ENCODE measurements at places on chromosomes 12 and 14.

DNA sequence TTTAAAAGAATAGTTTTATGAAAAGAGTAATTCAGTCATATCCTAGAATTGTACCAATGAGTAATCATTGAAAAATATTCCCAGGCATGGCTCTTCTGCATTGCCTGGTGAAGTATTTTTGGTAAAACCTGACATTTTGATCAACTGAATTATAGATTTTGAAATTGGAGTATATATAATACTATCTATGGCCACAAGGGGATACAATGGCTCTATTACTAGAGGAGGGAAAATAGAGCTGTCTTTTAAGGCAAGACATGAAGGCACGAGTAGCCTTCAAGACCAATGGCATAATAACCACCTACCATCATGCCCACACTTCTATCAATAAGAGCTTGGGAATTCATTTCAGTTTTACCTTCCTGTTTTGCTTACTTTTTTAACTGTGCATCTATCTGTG, 1241.4 kb upstream of the TMEM132C start:
- DNase-seq: no peak

GRCh38 chr14:98555440-98555839, 716.6 kb downstream of the BCL11B start:
- no peak for DNase-seq

DNA sequence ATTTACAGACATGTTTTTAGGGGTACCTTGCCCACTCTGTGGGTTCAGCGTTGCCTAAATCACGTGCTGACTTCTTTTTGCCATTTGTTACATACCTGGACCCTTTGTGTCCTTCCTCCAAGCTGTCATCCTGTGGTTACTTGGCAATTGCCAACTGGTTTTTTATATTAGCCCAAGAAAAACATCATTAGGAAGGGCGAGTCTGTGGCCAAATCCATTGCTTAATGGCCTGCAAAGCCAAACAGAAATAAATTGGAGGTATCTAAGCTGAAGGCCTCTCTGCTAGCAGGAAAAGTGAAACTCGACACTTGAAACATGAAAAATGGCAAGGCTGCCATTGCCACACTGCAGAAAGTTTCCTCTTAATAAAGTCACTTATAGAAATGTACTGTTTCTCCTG, 190.4 kb downstream of the NUAK1 start:
- no peak for DNase-seq

DNA sequence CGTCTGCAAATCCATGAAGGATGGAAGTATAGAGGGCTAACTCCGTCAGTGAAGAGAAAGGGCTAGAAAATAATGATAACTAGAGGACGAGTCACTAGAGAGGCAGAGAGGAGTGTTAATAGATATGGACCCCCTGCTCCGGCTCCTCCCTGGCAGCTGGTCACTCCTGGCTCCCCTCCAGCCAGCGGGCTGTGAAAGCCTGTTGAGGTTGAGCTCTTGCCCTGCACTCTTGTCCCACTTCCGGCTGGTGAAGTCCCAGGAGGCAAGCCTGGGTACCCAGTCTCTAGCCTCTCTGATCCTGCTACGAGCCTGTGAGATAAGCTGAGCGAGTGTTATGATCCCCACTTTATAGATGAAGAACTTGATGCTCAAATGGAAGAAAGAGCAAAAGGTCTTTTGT, 90.3 kb downstream of the RFX4 start:
- DNase-seq: no peak

DNA sequence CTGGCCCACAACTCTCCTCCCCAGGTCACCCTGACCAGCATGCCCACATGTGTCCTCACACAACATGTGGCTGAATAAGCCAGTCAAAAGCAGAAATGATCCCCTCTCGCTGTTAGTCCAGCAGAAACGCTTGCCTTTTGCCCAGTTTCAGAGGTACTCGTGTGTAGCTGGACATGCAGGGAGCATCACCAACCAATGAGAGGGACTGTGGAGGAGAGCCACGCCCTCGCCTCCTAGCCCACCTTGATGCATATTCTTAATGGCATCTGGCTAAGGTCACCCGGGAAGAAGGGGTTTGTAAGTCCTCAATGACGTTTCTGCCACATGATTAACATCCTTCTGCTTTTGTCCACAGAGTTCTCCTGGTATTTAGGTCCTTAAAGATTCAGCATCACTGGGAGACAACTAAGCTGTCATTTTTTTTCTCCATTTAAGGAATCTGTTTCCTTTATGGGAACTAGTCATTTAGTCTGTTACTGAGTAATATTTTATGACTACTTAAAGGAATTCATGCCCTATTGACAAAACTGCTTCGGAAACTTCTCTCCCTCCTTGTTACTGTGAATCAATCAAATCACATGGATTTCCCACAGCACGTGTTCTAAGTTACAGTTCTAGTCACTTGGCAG, 134.0 kb downstream of the GCH1 start:
- DNase-seq: no peak

DNA sequence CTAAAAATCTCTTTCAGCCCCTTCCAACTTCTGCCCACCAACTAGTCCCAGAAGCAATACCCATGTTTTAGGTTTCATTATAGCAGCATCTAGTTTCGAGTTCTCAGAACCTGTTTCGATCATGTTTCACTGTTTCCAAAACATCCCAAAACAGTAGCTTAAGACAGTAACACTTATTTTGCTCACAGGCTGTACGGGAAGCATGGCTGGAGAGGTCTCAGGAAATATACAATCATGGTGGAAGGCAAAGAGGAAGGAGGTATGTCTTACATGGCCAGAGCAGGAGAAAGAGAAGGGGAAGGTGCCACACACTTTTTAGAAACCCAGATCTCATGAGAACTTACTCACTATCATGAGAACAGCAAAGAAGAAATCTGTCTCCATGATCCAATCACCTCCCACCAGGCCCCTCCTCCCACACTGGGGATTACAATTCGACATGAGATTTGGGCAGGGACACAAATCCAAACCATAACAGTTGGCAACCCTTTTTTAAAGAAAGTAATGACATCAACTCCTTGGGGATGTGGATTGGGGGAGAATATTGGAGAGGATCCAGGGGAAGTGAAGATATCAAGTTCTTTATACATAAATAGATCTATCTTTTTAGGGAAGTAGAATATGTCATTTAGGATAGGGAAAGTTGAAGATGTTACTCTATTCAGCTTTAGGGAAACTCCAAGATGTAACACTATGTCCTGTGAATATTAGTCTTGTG, 269.9 kb upstream of the PLEKHG7 start:
- no peak for DNase-seq

DNA sequence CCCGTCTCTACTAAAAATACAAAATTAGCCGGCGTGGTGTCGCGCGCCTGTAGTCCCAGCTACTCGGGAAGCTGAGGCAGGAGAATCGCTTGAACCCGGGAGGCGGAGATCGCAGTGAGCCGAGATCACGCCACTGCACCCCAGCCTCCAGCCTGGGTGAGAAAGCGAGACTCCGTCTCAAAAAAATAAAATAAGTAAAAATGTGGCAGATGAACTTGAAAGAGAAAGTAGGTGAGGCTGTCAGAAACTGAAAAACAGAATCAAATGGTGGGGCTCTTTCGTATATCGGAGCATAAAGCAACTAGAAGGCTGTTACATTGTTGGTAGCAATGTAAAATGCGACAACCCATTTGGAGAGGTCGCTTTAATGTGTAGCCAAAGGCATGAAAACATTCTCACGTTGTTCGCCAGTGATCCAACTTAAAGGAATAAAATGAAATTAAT, 767 bp upstream of the CCNT1 start:
- DNase-seq: no peak

- DNase-seq: no peak
These were observed 115.8 kb downstream of the DICER1 start for GRCh38 chr14:95041477-95042020.

DNA sequence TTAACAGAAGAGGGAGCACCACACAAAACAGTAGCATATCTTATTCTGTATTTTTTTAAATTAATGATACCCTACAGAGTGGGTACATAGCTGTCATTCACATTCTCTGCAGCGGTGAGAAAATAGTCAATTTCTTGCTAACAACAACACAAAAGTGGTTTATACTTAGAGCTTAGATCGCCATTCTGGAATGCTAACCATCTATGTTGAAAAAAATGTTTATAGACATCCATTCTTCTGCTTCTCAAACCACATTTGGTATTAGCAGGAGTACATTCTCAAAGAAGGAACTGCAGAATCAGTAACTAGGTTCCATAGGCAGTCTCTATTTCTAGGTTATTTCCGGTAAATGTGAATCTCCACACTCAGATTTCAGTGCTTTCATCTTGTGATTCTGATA, 185.9 kb downstream of the PPFIA2 start:
- no peak for DNase-seq

DNA sequence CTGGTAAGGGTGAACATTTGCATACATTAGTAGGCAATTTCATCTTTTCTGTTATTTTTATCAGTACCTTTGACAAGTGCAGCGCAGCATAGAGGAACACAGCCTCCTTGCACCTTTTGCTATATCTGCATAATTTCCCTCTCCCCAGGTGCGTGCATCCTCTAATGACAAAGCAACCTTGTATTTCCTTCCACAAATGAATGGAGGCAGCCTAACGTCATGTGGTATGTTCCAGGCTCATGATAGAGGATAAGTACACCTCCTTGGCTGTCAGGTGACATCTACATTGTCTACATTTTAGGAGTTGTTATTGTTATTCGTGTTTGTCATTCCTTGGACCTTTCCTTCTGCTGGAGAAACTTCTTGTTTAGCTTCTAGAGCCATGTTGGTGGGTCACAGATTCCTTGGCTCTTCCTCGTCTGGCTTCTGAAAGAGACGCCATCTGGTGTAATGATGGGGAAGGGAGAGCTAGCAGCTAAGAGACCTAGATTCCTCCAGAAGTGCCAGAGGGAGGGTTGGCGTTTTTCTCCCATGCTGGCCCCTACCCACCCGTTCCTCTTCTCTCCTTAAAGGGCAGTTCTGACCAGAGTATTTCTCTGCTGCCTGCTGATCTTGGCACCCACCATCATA, 37.0 kb downstream of the EVL start:
- DNase-seq: no peak

DNA sequence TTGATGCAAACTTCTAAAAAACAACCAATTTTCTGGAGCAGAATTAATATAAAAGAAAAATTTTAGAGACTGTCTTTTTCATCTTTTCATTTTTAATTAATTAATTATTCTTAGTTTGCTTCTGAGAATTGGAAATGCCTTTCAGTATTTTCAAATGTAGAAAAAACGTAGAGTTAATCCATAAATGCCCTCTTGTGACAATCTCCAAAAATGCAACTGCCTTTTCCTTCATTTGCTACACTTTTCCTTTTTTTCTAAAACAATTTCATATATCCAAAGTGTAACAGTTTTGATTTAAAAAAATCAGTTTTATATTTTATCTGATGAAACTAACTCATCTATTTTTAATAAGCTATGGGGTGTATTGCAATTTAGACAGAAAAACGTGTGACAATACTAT, 409.3 kb downstream of the PRKD1 start:
- DNase-seq: peak; percentile 35

DNA sequence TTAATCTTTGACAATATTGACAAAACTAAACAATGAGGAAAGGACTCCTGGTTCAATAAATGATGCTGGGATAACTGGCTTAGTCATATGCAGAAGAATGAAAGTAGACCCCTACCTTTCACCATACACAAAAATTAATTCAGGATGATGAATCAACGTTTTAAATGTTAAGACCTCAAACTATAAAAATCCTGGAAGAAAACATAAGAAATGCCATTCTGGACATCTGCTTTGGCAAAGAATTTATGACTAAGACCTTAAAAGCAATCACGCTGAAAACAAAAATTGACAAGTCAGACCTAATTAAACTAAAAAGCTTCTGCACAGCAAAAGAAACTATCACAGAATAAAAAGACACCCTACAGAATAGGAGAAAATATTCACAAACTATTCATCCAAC, 97.4 kb downstream of the LMNTD1 start:
- DNase-seq: no peak

DNA sequence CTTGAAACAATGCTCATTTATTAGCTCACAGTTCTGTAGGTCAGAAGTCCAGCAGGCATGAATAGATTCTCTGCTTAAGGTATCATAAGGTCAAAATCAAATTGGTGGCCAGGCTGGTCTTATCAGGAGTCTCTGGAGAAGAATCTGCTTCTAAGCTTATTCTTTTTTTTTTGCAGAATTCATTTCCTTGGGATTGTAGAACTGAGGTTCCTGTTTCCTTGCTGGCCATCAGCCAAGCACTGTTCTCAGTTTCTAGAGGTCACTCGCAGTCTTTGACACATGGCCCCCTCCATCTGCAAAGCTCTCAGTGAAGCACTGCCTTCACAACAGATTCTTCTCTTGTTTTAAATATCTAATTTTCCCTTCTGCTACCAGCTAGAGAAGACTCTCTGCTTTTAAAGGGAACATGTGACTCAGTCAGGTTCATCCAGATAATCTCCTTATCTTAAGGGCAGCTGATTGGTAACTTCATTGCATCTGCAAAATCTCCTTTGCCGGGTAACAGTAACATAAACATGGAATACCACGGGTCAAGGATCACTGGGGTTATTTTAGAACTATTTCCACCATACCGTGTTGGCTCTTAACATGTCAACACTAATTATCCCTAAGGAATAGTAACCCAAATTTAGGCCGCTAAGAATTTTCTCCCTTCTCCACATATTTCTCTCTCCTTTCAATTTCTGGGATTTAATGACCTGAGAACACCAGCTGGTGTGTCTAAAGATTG, 25.3 kb downstream of the RHOJ start:
- no peak for DNase-seq

DNA sequence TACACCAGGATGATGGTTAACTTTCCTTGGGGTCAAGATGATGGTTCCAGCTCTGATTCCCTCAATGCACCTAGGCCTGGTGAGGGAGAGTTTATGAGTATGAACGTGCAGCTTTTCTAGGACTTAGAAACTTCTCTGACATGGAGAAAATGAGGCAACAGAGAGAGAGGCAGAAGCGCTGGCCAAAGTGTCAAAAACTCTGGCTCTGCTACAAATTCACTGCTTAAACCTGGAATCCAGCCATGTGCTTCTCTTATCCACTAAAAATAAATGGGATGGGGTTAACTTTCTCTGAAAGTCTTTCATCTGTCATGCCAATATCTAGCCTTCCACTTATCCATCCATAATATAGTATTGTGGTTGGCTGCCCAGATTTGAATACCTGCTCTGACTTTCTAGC, 568.7 kb downstream of the MED13L start:
- no peak for DNase-seq
